ENCODE measurements at places on chromosomes 5 and 9. TPM values are rescaled to one million over a fixed set of nuclear protein-coding genes. Genes with fewer than 3 reads are reported as not detected.

The GPR21 gene
- total RNA-seq, result not detected

The FAT2 gene
- total RNA-seq, result not detected

The RIOK2 gene
- total RNA-seq, result 17.8 TPM

The CCDC171 gene
- 0.40 TPM for total RNA-seq

The DDX4 gene
- total RNA-seq, result not detected

The DOCK2 gene
- 3.3 TPM for total RNA-seq

The ISL1 gene
- total RNA-seq, result not detected

The GDNF gene
- not detected for total RNA-seq

The NR2F1 gene
- total RNA-seq, result 4.8 TPM

The IL13 gene
- total RNA-seq, result not detected

The ADAMTS2 gene
- total RNA-seq, result 0.09 TPM

The EIF4E1B gene
- not detected for total RNA-seq

The NDFIP1 gene
- total RNA-seq, result 53.3 TPM

The HAPLN1 gene
- total RNA-seq, result not detected

The CER1 gene
- not detected for total RNA-seq

The ZNF883 gene
- total RNA-seq, result 0.84 TPM

The ASS1 gene
- 20.0 TPM for total RNA-seq

The COL23A1 gene
- not detected for total RNA-seq

The CAVIN4 gene
- 0.26 TPM for total RNA-seq

The CYLC2 gene
- total RNA-seq, result not detected

The GMCL2 gene
- not detected for total RNA-seq

The CATSPER3 gene
- 0.41 TPM for total RNA-seq

The OR13C3 gene
- total RNA-seq, result not detected

The PPP2R2B gene
- 0.12 TPM for total RNA-seq

The ELAVL2 gene
- not detected for total RNA-seq

The ERP44 gene
- total RNA-seq, result 15.1 TPM

The FBN2 gene
- 13.0 TPM for total RNA-seq

The DAB2IP gene
- 15.3 TPM for total RNA-seq

The CD180 gene
- not detected for total RNA-seq

The CDC26 gene
- 59.3 TPM for total RNA-seq

The SLC28A3 gene
- 0.03 TPM for total RNA-seq

The AOPEP gene
- 183 TPM for total RNA-seq

The MSX2 gene
- total RNA-seq, result 4.6 TPM

The SYK gene
- 0.03 TPM for total RNA-seq

The SNCAIP gene
- not detected for total RNA-seq

The KIAA1191 gene
- total RNA-seq, result 78.9 TPM

The GRXCR2 gene
- not detected for total RNA-seq
